ENCODE measurements at places on chromosomes 13 and 19.

- no peak for DNase-seq
Observed at GRCh38 chr13:23709536-23709935, 139.3 kb downstream of the TNFRSF19 start.

DNA sequence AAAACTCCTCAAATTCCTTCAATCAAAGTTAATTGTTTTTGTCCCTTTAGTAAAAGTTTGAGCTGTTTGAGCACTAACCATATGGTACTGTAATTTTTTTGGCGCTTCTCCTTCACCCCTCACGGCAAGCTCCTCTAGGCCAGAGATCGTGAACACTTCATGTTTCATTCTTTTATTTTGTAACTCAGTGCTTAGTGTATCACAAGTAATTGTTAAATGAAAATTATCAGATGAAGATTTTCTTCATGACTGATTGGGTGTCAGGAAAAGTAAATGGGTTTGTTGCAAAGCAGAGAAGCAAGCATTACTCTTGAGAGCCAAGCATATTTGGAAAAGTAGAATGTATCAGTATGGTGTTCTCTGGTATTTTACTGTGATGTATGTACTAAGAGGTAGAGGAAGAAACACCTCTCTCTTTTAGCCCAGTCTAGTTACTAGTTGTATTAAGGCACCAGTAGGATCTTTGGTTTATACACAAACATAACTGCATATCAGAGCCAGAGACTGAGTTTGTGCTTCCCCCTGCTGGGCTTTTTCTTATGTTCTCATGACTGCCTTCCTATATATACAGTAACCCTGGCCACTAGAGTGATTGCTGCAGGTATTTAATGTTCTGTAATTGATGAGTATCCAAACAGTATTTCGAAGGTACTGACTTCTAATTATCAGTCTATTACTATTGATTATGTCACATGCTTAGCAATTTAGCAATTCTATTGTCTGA, 202.3 kb upstream of the KLHL1 start:
- DNase-seq: no peak

- no peak for DNase-seq
Observed at GRCh38 chr13:30113551-30113950, 193.8 kb downstream of the KATNAL1 start.

DNA sequence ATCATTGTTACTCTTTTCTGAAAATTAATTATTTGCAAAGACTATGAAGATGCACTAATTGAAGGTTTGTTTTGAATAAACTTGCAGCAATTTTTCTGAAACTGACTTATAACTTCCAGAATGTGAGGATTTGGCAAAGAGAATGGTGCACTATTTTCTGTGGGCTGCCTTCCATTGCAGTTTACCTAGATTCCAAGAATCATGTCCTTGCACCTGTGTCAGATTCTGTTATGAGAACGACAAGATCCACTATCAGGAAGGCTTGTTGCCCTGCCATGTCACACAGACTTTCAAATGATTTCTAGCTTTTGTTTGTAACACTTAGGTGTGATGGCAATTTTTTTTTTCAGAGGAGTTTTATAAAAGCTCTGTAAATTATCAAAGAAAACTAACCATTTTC, 5.6 kb upstream of the SLAIN1 start:
- DNase-seq: no peak

- no peak for DNase-seq
Observed at GRCh38 chr13:79673993-79674377, 193.0 kb downstream of the NDFIP2 start.

GRCh38 chr13:22082030-22082429, 411.2 kb downstream of the FGF9 start:
- no peak for DNase-seq

DNA sequence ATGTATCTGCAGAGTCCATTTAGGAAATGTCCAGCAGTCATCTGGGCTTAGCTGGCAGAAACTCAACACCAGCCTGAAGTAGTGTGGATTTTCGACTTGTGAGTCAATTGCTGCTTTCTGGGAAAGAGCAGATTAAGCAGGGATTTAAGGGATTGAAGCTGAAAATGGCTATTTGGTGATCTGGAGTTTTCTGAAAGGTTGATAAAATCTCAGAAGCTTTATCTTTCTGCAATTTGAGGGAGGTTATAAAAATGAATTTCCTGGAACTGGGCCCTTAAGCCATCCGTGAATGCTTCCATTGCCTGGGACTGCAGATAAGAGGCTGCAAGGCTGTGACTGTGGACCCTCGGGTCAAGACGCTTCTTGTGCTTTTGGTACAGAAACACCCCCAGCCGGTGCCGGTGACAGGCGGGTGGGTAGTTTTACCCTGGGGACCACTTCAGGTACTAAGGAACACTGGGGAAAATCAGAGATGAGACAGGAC, 61.5 kb downstream of the COL4A1 start:
- DNase-seq: no peak

- no peak for DNase-seq
Observed at GRCh38 chr19:1360818-1361461, 22.8 kb upstream of the NDUFS7 start.

DNA sequence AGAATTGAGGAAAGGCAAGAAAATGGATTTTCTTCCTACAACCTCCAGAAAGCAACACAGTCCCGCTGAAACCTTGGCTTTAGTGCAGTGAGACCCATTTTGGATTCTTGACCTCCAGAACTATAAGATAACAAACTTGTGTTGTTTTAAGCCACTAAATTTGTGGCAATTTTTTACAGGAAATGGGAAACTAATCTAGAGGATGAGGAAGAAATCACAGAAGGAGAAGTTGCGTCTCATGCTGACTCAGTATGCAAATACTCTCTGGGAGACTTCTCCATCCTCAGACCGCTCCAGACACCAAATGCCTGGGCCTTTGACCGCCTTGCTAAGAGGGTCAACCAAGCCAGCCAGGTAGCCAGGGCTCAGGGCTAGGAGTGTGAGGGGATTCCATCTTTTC, 13.1 kb upstream of the CEACAM16 start:
- DNase-seq: no peak

DNA sequence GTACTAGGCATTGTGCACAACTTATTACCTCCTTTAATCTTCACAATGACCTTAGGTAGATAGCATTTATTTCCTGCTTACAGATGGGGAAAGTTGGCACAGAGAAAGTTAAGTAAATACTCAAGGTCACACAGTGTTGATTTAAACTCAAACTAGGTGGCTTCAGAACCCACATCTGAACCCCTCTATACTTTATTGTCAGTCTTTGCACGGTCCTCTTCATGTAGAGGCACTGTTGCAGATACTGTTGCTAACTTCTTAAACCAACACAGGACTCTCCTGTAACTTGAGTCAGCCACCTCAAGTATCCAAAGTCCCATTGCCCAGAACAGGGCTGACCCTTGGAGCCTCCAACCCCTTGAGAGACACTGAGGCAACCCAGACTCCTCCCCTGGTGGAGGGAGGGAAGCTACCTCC, 48.8 kb downstream of the FRY start:
- no peak for DNase-seq

GRCh38 chr19:1384085-1384462, 367 bp downstream of the NDUFS7 start:
- no peak for DNase-seq

DNA sequence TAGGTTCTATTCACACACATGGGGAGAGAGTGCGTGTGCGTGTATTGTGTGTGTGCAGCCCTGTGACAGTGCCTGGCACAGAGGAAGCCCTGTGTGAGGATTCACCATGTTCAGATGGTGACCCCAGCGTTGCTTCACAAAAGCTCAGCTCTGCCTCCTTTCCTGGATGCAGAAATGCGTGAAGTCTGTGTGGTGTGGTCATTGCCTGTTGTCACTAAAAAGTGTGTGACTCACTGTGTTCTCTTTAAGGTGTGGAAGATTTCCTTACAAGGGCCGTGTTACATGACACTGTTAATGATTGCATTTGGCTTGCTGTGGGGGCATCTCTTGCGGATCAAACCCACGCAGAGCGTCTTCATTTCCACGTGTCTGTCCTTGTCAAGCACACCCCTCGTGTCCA, 19.5 kb upstream of the DCUN1D2 start:
- DNase-seq: no peak

GRCh38 chr13:74336546-74336945, 202.3 kb upstream of the KLF12 start:
- DNase-seq: no peak

- no peak for DNase-seq
Observed at GRCh38 chr19:39941151-39941550, 6.7 kb upstream of the FCGBP start.

DNA sequence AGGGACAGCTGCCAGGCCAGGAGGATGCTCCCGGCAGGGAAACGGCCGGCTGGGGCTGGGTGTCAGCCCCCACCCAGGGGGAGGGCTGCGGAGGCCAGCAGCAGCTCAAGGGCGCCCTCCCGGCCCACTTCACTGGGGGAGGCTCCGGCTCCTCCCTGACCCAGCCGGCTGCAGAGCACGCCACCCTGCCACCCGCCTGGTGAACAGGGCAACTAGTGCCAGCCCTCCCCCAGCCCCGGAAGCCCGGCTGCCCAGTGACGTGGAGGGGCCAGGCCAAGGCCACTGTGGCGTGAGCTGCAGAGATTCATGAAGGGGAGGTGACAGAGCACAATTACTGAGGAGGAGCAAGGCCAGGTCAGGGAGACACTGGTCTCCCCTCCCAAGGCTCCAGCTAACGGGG, 14.7 kb downstream of the REXO1 start:
- DNase-seq: no peak

DNA sequence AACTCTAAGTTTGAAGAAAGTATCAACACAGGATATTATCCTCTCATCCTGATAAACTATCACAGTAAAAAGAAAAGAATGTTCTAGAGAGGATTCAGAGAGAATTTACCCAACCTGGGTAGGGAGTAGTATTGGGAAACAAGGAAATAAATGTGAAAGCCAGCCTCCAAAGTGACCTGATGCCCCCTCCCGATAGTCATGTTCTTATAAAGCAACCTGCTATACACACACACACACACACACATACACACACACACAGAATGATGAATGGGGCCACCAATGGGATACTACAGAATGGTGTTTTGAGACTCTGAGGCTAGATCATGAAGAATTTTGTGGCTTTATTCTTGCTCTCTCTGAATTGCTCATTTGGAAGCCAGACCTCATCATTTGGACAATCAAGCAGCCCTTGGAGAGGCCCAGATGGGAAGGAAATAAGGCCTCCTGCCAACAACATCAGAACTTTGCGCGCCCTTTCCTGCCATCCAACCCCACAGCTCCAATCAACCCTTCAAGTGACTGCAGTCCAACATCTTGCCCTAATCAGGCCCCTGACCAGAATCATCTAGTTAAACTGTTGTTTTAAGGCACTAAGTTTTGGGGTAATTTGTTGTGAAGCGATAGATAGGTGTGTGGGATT, 807.9 kb upstream of the ARGLU1 start:
- no peak for DNase-seq

DNA sequence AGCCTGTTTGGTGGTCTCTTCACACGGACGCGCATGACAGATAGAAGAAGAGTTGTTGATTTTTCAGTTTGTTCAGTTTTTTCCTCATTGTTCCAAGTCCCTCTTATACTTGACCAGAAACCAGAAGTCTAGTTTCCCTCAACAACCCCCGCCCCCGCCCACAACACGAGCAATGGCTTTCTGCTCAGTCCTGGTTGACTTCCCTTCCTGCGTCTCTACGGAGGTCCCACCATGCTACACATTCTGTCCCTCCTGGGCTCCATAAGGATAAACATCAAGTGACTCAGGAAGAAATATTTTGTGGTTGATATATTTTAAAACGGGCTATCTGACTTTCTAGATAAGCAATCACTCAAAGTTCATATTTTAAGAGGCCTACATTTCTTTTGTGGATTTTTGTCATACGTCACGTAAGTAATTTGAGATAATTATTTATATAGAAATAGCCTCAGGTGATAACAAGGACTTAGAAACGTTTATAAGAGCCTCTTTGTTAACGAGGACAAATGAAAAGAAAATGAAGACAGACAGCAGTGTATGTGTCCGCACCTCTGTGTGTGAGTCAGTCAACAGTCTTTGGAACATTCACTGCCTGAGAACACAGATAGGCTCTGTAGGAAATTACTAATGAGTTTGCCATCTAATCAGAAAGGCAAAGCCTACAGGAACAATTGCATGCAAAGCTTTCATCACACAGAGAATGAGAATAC, 214.4 kb downstream of the RAP2A start:
- no peak for DNase-seq

GRCh38 chr13:45194081-45194939, 6.5 kb downstream of the KCTD4 start:
- no peak for DNase-seq

Measured in activated gamma-delta T cell treated with anti-CD3 and anti-CD28 coated beads, Interleukin-2, amount 50 U/mL, for 16 hours (primary cell).